ENCODE measurements at places on chromosomes 1 and 21. TPM values are rescaled to one million over a fixed set of nuclear protein-coding genes. Genes with fewer than 3 reads are reported as not detected.

LSM10 gene
- total RNA-seq = 12.4 TPM

PRAMEF17 gene
- total RNA-seq = not detected

SNX7 gene
- 31.3 TPM for total RNA-seq

LRRC39 gene
- 30.3 TPM for total RNA-seq

FAM167B gene
- 13.7 TPM for total RNA-seq

ERRFI1 gene
- 14.1 TPM for total RNA-seq

CYP4B1 gene
- total RNA-seq = 4.8 TPM

PROX1 gene
- total RNA-seq = 8.2 TPM

C1orf185 gene
- total RNA-seq = not detected

IFT25 gene
- 29.0 TPM for total RNA-seq

ITLN2 gene
- total RNA-seq = not detected

DMRTA2 gene
- total RNA-seq = not detected

MATN1 gene
- 0.47 TPM for total RNA-seq

NEGR1 gene
- 4.1 TPM for total RNA-seq

TESK2 gene
- 8.4 TPM for total RNA-seq

LCE3E gene
- total RNA-seq = not detected

RBP7 gene
- 27.9 TPM for total RNA-seq

SSBP3 gene
- total RNA-seq = 61.7 TPM

KCNJ15 gene
- 124 TPM for total RNA-seq

IFNLR1 gene
- 3.6 TPM for total RNA-seq

MASP2 gene
- total RNA-seq = not detected

LAD1 gene
- 17.6 TPM for total RNA-seq

THEM5 gene
- 0.41 TPM for total RNA-seq

S100A7 gene
- not detected for total RNA-seq

KCNJ9 gene
- 0.12 TPM for total RNA-seq

LAPTM5 gene
- 24.5 TPM for total RNA-seq

CTH gene
- 8.9 TPM for total RNA-seq

OR2T34 gene
- total RNA-seq = not detected

SORT1 gene
- total RNA-seq = 52.5 TPM

C1orf87 gene
- total RNA-seq = 0.06 TPM

ZFP69 gene
- 3.0 TPM for total RNA-seq

EXTL1 gene
- total RNA-seq = 2.1 TPM

OR2L5 gene
- total RNA-seq = not detected

EFNA4 gene
- total RNA-seq = 11.8 TPM

S1PR1 gene
- total RNA-seq = 43.3 TPM

MFAP2 gene
- total RNA-seq = 66.2 TPM

CCDC185 gene
- not detected for total RNA-seq

GBP3 gene
- total RNA-seq = 13.6 TPM

RIPPLY3 gene
- total RNA-seq = 0.99 TPM

MAN1A2 gene
- total RNA-seq = 48.6 TPM

RIMS3 gene
- total RNA-seq = 0.99 TPM

TTLL7 gene
- total RNA-seq = 6.3 TPM

TRMT1L gene
- total RNA-seq = 20.7 TPM

LAMC1 gene
- 236 TPM for total RNA-seq

GPR52 gene
- 3.4 TPM for total RNA-seq

ARHGEF19 gene
- total RNA-seq = 12.1 TPM

Data from metanephros (tissue), 2 donors.